Mucosa of descending colon (tissue), 3 donors: ENCODE measurements at places on chromosomes 4 and X. TPM values are rescaled to one million over a fixed set of nuclear protein-coding genes. Genes with fewer than 3 reads are reported as not detected.

- no peak for DNase-seq
Measured at GRCh38 chr4:124000233-124000632, 603.6 kb downstream of the SPRY1 start.

DNA sequence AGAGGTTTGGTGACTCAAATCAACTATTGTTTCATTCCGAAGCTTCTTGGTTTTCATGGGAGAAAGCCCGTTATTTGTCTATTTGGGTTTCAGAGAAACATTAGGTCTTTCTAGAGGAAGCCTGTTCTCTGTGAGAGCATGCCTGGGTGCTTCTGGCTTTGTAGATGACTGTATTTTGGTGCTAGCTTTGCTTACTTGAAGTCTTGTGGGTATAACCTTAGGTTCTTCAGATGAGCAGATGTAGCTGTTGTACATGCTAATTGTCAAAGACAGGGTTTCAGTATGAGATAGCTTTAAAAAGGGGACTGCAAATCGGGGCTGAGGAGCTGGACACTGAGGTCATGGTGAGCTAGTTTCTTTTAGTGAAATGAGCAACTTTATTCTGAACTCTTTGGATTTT, 7.9 kb upstream of the STOX2 start:
- no peak for DNase-seq

DNA sequence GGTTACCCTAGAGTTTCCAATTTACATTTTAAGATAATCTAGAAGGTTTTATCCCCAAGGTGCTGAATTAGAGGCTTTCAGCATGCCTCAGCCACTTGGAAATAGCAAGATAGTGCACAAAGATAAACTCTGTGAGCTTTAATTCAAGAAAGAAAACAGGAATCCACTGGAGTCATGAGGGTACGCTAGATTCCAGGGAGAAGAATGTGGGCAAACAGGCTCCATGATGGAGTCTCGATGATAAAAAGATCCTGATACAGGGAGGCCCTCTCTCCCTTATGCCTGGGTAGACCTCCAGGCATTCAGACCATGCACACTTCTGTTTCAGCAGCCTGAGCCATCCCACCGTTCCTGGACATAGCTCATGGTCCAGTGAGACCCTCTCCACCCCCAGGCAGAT, 344.6 kb upstream of the LCORL start:
- no peak for DNase-seq

GRCh38 chr4:38612646-38613414, 51.2 kb upstream of the KLF3 start:
- no peak for DNase-seq

DNA sequence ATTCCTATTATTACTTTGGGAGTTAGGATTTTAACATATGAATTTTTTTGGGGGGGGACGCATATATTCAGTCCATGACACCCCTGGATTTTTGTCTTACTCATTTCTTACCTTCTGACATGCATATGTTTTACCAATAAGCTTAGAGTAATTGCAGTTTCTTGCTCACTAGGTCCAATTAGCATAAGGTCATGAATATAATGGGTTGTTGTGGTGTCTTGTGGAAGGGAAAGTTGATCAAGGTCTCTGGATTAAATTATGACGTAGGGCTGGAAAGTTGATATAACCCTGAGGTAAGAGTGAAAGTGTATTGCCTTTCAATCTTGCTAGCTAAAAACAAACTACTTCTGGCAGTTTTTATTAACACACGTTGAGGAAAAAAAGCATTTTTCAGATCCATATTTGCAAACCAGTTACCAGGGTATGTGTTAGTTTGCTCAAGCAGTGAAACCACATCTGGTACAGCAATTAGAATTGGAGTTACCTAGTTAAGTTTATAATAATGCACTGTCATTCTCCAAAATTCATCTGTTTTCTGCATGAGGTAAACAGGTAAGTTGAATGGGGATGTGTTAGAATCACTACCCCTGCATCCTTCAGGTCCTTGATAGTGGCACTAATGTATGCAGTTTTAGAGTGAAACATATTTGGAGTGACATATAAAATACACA, 32.0 kb downstream of the STIM2 start:
- DNase-seq: no peak

GRCh38 chrX:66164470-66164869, 423 bp downstream of the HEPH start:
- no peak for DNase-seq

DNA sequence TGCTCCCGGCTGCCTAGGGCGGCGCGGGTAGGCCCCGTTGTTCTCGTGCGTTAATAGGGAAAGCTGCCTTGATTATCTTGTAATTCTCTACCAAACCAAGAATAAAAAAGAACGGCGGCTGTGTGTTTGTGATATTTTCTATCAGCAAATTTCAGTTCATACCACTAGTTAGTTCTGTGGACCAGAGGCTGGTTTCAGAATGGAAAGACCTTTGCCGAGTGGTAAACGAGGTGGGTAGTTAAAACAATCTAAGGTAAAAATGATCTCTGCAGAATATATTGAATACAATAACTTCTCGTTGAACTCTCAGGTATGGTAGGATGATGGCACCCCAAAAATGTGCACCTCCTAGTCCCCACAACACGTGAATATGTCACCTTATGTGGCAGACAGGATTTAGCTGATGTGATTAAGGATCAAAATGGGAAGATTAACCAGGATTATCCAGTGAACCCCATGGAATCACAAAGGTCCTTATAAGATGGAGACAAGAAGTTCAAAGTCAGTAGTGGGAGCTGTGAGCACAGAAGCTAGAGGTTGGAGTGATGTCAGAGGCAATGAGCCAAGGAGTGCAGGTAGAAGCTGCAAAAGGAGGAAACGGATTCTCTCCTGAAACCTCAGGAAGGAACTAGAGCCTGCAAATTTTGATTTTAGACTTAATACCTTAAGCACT, 574 bp upstream of the CFAP97 start:
- DNase-seq: no peak

DNA sequence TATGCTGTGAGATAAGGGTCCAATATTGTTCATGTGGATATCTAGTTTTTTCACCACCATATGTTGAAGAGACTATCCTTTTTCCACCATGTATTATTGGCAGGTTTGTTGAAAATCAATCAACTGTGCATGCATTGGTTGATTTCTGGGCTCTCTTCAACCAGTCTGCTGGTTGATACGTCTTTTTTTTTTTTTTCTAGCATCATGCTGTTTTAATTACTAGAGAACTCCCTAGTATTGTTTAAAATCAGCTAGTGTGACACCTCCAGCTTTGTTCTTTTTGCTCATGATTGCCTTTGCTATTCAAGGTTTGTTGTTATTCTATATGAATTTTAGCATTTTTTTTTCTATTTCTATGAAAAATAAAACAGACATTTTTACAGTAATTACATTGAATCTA, 123.9 kb downstream of the SLC7A11 start:
- DNase-seq: no peak

DNA sequence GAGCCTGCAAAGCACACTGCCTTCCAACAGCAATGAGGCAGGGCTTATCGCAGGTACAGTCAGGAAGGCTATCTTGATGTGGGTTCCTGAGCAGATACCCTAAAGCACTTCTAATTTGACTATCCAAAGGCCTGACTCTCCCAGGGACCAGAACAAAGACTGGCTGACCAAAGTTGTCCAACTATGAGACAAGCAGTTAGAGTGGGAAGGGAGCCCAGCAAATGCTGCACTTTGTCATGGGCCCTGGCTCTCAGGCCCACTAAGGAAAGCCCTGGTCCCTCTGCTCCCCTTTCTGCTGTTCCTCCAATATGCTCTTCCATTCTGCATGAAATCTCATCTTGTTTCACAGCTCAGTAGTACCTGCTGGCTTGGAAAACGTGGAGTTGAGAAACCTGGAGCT, 391.0 kb downstream of the RAB28 start:
- no peak for DNase-seq

DNA sequence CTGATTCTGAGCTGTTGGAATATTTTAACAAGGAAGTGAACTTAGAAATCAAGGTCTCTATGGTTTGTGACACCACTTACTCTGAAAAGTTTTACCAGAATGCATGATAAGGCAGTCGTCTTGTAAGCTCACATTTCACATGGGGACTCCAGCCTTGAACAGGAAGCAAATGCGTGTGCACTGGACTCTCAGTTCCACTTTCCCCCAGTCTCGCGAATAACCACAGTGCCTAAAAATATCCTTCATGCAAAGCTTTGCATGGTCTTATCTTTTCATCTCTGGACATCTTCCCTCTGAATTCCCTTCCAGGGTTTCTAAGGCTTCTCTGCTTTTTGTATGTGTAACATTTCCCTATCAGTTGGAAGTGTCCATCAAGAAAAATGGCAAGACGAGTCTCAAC, 581.8 kb downstream of the NLGN4X start:
- DNase-seq: no peak

- no peak for DNase-seq
Measured at GRCh38 chr4:94947681-94948108, 189.9 kb downstream of the BMPR1B start.

MAP3K15 gene
- total RNA-seq: not detected

C4orf50 gene
- total RNA-seq: 0.73 TPM

CXCL3 gene
- 30.8 TPM for total RNA-seq

HELT gene
- total RNA-seq: not detected
